ENCODE measurements at places on chromosomes 6 and 20. TPM values are rescaled to one million over a fixed set of nuclear protein-coding genes. Genes with fewer than 3 reads are reported as not detected.

Gene AVP
- not detected for total RNA-seq

Gene NANP
- 7.8 TPM for total RNA-seq

Gene BRPF3
- total RNA-seq, result 20.6 TPM

Gene PRSS35
- not detected for total RNA-seq

Gene DEFB114
- total RNA-seq, result not detected

Gene ZNF512B
- total RNA-seq, result 18.9 TPM

Data from vein endothelial cell (primary cell).